ENCODE measurements at places on chromosomes 11 and 22.

- DNase-seq: no peak
These were observed 253.3 kb downstream of the BRD1 start for GRCh38 chr22:49574205-49574880.

DNA sequence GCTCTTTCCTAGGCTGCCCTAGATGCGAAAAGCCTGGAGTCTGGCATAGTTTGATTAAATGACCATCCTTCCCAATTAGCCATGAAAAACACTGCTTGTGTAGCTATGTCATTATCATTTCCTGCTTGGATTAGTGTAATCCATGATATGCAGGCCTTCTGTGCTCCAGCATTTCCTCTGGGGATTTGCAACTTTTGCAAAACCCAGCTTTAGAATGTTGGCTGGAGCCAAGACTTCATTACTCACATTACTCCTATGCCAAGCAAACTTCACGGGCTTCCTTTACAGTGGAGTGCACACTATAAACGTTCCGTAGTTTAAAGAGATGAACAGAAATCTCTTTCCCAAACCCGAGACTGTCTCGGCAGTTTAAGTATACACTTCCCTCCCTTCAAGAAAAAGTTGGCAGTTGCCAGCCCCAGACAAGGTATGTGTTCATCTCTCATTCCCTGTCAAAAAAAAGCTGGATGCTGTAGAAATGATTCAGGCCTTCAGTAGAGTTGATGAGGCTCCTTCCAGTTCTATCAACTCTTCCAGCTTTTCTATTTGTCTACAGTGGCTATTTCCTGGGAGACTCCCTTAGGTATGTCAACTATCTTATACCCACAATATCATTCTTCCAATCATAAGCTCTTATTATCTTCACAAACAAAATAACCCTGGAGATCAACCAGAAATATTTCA, 180.0 kb downstream of the MAML2 start:
- no peak for DNase-seq

- DNase-seq: no peak
These were observed 36.3 kb upstream of the PPARA start for GRCh38 chr22:46113910-46114517.

DNA sequence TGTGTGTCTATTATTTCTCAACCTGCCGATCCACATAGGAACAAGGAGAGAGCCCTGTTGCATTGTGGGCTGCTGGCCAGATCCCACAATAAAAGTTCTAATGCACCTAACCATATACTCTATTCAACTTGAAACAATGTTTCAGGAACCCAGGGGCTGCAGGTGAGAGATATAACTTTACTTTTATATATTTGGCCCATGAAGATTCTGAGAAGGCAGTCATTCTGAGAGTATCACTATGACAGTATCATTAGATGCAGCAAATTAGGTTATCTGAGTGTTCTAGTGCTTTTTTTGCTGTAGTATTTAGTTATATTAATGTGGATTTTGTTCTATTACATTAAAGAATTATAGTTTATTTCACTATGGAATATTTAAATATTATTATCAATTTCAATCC, 655.1 kb upstream of the ARHGAP42 start:
- no peak for DNase-seq

- no peak for DNase-seq
These were observed 92.7 kb downstream of the MSANTD4 start for GRCh38 chr11:105929084-105929955.

DNA sequence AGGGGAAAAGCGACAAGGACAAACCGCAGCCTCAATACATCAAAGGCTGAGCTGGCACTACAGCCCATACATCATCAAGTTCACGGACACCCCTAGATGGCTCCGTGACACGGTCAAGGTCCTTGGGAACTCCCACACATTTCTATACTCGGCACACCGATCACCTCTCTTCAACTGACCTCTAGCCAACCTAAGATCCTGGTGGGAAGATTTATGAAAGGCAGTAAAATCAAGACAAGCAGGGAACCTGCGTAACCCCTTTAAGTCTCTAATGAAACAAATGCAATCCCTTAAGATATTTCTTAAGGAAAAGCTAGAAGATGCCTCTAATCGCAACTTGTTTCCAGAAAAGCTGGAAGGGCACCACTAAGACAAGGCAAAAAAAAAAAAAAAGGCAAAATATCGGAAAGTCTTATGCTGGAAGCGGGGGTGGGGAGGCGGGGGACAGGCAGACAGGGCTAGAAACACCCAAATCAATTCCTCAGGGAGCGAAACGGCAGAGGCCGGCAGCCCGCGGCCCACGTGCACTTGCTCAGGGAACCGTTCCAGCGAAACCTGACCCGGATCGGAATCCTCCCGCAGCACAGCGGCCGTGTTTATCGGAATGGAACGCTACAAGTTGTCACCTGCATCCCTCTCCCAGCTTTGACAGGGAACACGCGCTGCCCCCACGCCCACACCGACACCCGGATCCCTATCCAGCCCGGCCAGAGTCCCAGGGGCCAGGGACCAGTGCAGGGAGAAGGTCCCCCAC, 1.4 kb downstream of the ARHGAP20 start:
- no peak for DNase-seq

GRCh38 chr11:122229481-122230384, 113.7 kb upstream of the BLID start:
- DNase-seq: no peak

GRCh38 chr11:2701230-2701629, 1.4 kb upstream of the KCNQ1OT1 start:
- DNase-seq: no peak

DNA sequence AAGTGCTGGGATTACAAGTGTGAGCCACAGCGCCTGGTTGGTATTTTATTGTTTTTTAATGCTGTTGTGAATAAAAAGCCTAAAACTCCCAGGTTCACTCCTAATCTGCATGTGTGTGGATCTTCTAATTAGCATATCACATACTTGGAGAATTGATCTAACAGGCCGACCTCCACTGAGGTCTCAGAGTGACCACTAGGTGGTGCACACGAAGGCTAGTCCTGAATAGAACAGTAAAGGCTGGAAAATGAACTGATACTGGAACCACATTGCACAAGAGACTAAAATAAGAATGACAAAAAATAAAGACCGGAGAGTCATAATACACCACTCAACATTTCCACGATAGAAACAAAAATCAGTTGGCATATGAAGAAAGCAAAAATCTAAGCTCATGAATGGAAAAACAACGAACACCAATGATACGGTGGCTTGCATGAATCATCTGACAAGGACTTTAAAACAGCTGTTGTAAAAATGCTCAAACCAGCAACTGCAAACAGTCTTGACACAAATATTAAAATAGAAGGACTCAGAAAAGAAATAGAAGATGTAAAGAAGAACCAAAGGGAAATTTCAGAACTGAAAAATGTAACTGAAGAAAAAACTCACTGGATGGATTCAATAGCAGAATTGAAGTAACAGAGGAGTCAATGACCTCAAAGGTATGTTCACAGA, 19.2 kb downstream of the PIM3 start:
- no peak for DNase-seq

- DNase-seq: no peak
These were observed 128.2 kb downstream of the SLC17A6 start for GRCh38 chr11:22466351-22466750.

DNA sequence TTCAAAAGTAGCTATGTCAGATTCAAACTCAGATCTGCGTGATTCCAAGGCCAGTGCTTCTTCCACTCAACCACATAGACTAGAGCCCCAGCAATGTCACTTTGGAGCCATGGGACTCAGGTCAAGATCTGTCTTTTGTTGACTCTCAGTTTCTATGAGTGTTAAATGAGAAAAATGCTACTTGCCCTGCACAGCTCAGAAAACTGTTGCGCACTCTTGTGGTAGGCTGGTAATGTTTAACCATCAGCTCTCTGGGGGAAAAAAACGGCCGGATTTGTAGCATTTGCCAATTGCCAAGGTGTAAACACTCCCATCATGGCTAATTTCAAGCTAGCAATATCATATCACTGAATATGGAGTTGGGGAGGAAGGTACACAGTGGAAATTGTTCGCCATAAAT, 328.1 kb upstream of the SYN3 start:
- no peak for DNase-seq

- no peak for DNase-seq
These were observed 175.3 kb upstream of the B3GAT1 start for GRCh38 chr11:134587345-134587744.

- DNase-seq: no peak
These were observed 138.8 kb upstream of the UBASH3B start for GRCh38 chr11:122516686-122517085.

GRCh38 chr11:33769542-33769941, 4.8 kb downstream of the FBXO3 start:
- no peak for DNase-seq

- DNase-seq: no peak
These were observed 891.3 kb downstream of the OPCML start for GRCh38 chr11:132640952-132641351.

GRCh38 chr11:26319906-26320305, 12.0 kb upstream of the ANO3 start:
- DNase-seq: no peak

- DNase-seq: no peak
These were observed 38.3 kb upstream of the CCDC34 start for GRCh38 chr11:27401280-27401832.

- no peak for DNase-seq
These were observed 78.9 kb downstream of the PDE3B start for GRCh38 chr11:14722496-14722895.

- DNase-seq: no peak
These were observed 72.1 kb upstream of the TENM4 start for GRCh38 chr11:79512706-79513469.

DNA sequence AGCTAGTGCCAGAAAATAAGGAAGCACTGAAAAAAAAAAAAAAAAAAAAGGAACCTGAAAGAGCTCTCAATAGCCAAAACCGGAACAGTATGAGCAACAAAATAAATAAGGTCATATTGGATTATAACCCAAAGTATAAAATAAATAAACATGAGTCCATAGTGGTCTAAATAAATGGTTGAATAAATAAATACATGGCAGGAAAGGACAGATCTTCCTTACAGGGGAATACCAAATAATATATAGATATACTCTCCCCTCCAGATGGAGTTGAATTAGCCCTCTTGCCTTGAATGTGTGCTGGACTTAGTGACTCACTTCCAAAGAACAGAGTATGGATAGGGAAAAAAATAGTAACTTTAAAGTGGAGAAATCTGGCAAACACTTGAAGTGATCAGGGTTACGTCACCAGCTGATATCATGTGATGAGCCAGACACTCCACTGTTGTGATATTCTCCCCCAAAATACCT, 14.3 kb upstream of the ARRB1 start:
- no peak for DNase-seq

- no peak for DNase-seq
These were observed 26.2 kb downstream of the SBF2 start for GRCh38 chr11:10267821-10268220.

DNA sequence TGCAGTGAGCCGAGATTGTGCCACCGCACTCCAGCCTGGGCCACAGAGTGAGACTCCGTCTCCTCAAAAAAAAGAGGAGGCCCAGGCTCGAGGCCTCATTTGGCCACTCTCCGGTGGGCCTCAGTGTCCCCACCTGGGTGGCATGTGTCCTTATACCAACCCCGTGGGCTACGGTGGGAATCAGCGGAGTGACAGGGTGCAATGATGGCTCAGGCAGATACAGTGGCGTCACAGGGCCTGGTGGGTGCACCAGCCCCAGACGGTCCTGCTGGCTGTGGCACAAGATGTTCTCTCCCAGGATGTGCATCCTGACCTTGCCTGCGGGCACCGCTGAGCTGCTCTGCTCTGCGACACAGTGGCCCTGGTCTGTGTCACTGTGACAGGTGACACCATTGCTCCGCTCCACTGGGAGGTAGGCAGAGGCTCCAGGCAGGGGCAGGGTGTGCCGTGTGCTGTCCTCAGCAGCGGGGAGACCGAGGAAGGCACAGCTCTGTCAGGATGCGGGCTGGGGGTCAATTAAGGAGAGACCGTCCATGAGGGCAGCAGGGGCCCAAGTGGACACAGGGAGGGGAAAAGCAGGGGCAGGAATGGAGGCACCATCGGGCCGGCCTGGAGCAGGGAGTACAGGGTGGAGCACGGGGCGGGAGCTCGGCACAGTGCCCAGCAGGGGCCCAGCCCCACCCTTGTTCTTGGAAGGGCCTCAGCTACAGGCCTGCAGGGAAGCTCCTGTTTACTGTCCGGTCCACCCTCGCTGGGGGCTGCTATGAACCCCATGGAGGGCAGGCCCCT, 21.7 kb upstream of the TH start:
- no peak for DNase-seq

DNA sequence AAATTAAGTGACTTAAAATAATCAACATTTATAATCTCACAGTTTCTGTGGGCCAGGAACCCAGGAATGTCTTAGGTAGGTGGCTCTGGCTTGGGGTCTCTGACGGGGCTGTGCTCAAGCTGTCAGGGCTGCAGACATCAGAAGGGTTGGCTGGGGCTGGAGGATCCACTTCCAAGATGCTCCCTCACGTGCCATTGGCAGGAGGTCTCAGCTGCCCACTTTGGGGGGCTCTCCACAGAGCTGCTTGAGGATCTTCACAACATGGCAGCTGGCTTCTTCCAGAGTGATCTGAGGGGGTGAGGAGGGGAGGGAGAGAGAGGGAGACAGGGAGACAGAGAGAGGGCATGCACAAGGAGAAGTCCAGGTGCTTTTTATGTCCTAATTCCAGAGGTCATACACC, 18.1 kb downstream of the SLC2A11 start:
- no peak for DNase-seq

- no peak for DNase-seq
These were observed 68.5 kb upstream of the LMO1 start for GRCh38 chr11:8332196-8332595.

DNA sequence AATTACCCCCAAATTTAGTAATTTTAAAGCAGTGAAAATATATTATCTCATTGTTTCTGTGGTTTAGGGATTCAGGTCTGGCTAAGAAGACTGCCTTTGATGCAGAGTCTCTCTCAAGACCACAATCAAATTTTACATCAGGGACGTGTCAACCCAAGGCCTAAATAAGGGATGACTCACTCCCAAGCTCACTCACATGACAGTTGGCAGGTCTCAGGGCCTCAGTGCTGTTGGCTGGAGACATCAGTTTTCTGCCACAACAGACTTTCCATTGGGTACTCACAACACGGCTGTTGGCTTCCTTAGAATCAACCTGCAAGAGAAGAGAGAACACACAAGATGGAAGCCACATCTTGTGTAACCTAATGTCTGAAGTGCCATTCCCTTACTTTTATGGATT, 377.3 kb downstream of the FAM181B start:
- no peak for DNase-seq

- peak; percentile 74 for DNase-seq
These were observed 4.7 kb downstream of the LTBP3 start for GRCh38 chr11:65553301-65554001.

GRCh38 chr11:2120359-2121100, 18.7 kb downstream of the IGF2 start:
- no peak for DNase-seq

Measured in activated CD4-positive, alpha-beta T cell treated with anti-CD3 and anti-CD28 coated beads, Interleukin-2, amount 50 U/mL, for 1 hour (primary cell).